Germinal center (tissue), 1 donor: ENCODE measurements at places on chromosomes 1 and 21.

GRCh38 chr1:201418461-201418860, 3.1 kb downstream of the TNNI1 start:
- DNase-seq = no peak

DNA sequence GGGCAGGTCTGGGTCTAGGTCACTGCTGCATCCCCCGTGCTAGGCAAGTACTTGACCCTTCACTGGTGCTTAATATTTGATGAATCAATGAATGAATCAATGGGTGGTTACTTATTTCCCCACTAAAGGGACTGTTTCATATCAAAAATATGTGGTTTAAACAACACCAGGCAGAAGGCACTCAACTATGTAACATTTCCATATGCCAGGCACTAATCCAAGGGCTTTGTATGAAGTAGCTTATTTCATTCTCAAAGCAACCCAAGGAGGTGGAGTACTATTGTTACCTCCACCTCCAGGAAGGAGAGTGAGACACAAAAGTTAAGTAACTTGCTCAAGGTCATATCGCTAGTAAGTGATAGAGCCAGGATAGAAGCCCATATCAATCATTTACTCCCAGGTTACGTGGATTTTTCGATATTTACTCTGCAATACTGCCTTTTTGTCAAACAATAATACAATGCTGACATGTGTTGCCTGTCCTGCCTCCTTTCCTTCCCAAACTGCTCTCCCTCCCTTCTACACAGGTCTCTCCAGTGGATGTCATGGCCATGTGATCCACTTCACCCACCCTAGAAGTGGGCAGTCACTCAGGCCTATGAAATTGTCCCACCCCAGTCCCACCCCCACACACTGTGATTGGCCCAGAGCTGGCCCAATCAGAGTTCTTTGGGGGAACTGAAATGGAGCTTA, 142.8 kb downstream of the ETS2 start:
- DNase-seq = no peak

GRCh38 chr21:40638466-40639251, 208.3 kb downstream of the DSCAM start:
- DNase-seq = no peak

GRCh38 chr1:76770979-76771378, 96.3 kb upstream of the ST6GALNAC5 start:
- DNase-seq = no peak

GRCh38 chr1:169113613-169114119, 7.2 kb downstream of the ATP1B1 start:
- no peak for DNase-seq

DNA sequence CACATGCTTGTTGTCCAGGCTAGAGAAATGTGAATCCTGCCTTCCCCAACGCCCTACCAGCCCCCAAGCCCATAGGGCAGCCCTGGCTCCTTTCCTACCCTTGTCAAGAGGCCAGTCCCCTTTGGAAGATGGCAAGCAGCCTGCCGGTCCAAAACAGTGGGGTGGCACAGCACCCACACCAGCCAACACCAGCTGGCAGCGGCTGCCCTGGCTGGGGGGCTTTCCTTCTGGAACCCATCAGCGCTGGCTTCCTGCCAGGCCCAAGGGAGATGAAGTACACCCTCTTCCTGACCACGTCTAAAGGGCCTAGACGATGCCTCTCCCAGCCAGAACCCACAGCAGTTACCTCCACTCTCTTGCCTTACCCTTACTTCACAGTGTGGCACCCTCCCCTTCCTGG, 24.2 kb downstream of the KCNN3 start:
- DNase-seq = no peak

DNA sequence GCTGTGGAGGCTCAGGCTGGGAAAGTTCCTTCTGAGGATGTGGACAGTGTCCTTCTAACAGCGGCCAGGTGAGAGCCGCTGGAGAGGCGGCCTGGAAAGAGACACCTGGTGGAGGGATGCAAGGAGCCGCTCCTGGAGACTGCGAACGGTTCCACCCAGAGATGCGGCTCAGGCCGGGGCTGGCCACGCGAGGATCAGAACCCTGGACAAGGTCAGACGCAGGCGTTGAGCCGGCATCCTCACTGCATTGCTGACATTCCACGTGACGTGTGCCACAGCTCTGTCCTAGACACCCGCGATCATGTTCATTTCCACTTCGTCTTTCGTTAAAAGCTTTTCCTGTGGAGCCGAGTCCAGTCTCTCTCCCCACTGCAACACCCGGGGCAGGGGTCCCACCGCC, 28.8 kb downstream of the CFAP74 start:
- DNase-seq = no peak

DNA sequence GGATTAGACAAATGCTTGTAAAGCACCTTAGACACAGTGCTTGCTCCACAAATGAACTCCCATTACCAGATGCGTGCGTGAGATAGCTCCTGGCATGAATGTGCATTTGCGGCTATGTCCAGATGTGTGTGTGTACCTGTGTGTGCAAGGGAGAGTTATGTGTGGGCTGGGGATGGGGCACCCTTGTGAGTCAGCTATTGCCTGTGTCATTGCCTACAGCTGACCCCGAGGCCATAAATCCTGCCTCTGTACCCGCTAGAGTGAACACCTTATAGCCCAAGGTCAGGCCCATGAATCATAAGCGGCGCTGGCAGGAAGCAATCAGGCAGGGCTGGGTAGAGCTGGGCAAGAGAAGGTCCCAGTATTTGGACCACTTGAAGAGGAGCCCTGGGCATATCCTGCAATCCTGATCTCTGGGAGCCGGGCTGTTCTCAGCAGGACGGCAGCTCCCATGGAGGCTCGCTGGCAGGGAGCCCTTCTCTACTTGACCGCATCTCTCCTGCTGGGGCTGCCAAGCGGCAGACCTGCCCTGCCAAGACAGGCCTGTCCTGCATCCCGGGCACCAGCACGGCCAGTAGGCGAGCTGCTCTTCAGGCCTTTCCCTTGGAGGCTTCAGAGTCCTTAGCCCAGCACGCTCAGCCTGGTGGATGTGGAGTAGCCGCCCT, 86.4 kb downstream of the TMEM53 start:
- no peak for DNase-seq

GRCh38 chr1:173445164-173445563, 32.0 kb upstream of the PRDX6 start:
- DNase-seq = no peak

DNA sequence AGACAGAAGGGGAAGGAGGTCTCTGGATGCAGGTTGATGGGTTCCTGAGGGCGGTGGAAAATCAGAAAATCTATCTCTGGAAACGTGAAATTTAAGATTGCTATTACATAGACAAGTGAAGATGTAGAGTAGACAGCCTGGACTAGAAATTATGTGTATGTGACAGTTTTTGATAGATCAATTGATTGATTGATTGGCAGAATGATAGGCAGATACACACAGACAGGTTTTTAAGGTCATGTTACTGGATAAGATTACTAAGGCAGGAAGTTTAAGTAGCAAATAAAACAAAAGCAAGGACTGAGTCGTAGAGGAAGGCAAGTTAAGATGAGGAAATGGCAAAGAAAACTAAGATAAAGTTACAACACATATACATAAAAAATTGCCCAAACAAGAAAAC, 124.7 kb downstream of the RGS21 start:
- no peak for DNase-seq
